ENCODE measurements at places on chromosomes 4 and X.

- no peak for DNase-seq
Measured at GRCh38 chr4:3462790-3463415, at the start of gene DOK7. Gene DOK7, plus strand, starts transcription at chr4:3463306. Its CDS starts 70 bp downstream, at chr4:3463376.

DNA sequence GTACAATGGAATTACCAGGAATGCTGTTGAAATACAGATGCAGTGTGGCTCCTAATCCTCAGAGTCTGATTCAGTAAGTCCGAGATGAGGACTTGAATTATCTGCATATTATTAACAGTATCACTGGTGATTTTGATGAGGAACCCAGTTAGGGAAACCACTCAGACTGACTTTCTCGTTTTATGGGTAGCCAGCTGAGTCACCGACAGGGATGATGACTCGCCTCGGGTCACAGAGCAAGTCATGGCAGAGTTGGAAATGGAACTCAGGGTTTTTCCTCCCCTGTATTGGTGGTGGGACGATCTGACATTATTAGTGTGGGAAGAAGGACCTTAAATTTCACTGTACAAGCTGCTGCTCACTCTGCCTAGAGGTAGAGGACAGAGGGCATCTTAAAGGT lies 51.3 kb downstream of the RTL9 start:
- DNase-seq, result no peak

GRCh38 chr4:167645358-167645757 lies 411.1 kb upstream of the SPOCK3 start:
- DNase-seq, result no peak

DNA sequence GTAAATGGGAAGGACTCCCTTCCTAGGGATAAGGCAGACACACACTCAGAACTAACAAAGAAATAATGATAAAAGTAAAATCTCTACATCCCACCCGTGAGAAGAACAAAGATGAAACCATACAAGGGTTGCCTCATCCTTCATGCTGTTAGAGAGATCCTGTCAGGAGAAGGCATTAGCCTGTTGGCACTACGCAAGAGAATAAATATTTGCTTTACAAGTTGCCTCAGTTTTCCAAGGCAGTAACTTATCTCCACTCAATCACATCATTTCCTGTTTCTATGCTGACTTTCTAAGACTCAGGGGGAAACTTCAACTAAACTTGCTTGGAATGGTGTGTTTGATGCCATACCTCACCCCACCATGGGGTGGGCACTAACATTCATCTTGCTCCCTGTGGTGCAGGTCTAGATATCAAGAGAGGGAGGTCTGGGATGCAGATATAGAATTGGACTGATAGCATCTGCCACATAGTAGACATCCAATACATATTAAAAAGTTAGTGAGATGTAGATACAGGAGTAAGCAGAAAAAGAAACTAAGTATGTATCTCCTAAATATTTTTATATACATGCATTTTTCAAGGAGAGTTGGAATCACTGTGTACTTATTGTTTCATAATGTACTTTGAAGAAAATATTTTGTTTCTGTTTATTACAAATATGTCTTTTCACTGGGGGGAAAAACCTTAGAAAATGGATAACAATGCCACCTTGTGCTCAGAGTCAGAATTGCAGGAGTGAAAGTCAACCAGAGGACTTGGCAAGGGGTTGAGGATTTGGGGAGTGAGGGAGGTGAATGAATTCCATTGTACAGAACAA lies 57.2 kb upstream of the BEX4 start:
- DNase-seq, result no peak

- no peak for DNase-seq
Measured at GRCh38 chr4:138609943-138610350, 367.8 kb upstream of the SLC7A11 start.

- no peak for DNase-seq
Measured at GRCh38 chrX:152813206-152813605, 17.4 kb downstream of the CETN2 start.

DNA sequence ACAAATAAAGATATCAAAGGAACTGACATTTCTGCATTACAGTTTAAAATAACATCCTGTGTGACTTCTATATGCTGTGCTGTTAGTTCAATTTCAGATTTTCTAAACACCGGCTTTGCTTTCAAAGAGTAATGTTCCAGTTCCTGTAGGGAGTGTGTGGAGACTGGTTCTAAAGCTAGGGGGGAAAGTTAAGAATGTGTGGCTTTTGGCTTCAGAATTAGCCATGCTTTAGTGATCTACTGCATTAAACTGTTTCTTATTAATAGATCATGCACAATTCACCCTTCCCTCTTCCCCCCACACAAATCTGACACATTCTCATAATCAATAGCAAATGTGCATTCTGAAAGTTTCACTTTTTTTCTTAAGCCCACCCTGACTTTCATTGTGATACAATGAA lies 32.0 kb upstream of the DKK2 start:
- DNase-seq, result no peak

DNA sequence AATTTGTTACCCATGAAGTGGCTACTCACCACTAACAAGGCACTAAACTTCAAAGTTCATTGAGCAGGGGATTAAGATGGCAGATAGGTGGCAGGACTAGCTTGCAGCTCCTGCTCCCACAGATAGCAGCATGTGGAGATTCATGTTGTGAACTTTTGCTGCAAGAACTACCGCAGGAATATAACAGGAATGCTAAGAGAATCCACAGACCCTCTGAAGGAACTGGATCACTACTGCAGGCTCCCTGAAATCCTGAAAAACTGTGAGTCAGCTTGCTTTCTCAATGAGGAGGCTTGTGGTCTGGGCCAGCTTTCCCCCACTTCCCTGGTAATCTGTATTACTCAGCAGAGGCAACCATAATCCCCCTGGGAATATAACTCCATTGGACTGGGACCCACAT lies 118.5 kb upstream of the VCX2 start:
- DNase-seq, result no peak

DNA sequence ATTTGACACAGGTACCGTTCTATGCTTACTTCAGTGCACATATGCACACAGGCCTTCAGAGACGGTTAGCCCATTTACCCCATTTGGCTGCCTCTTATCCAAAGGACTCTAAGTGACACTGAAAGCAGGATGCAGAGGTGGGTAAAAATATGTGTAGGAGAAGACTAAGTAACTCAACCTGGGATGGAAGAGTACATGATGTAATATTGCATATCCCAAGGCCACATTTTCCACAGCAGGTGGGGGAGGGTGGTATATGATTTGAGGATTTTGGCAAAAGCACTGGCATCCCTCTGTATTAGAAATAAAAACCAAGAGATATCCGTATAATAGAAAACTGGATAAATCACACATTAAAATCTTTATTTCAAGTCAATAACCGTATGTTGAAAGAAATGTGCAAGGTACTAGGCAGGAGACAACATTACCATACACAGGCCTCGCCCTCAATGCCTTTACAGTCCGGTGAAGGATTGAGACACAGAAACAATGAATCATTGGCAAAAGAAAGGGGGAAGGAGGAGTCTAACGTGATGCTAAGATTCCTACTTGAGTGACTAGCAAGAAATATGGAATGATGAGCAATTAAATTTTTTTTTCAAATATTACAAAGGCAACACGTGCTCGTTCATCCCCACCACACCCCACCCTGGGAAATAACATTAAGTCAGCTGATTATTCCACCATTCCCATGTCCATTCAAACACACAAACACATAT lies 161.0 kb upstream of the RASGEF1B start:
- DNase-seq, result no peak

DNA sequence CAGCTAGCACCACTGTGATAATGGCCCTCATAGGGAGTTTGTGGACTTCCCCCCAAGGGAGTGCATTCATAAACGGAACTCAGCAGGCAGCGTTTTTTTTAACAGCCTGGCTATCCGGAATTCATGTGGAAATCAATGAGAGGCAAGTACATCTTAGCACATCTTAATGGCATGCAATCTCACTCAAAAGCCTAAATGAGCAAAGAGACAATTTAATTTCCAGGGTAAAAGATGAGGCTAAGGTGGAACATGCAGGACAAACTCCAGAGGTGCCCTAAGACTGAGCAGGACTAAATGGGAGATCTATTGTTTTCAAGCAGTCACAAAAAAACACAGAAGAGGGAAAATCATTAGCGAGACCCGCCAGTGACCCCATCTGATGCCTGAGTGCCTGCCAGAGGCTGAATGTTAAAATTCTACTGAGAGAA lies 243.5 kb upstream of the KCNIP4 start:
- DNase-seq, result no peak

- no peak for DNase-seq
Measured at GRCh38 chr4:157048248-157048647, 27.7 kb upstream of the GLRB start.

GRCh38 chrX:25762656-25763055 lies 375.5 kb upstream of the MAGEB18 start:
- no peak for DNase-seq

GRCh38 chrX:40521868-40522450 lies 58.8 kb upstream of the ATP6AP2 start:
- DNase-seq, result no peak

GRCh38 chr4:145530189-145530588 lies 48.5 kb downstream of the SMAD1 start:
- DNase-seq, result no peak

DNA sequence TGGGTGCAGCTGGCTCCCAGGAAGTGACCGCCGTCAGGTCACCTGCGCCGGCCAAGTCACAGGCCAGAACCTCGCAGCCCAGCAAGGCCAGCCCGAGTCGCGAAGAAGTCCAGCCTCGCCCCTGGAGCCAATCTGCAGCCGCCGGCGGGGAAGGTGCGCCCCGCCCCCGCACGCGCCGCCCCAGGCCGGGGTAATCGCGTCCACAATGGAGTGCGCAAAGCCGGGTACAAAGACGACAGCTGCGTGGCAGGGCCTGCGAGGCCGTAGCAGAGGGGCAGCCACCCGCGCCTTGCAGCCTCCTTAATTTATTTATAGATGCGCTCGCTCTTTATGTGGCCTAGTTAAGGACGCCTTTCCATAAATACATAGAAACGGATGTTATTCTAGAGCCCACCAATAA lies 139.4 kb upstream of the CPEB2 start:
- no peak for DNase-seq

GRCh38 chr4:97105347-97106099 lies 1037.8 kb downstream of the STPG2 start:
- no peak for DNase-seq
